ENCODE measurements at places on chromosomes 7 and 10.

- DNase-seq: no peak
Measured at GRCh38 chr7:111990643-111991042, 215.6 kb downstream of the DOCK4 start.

DNA sequence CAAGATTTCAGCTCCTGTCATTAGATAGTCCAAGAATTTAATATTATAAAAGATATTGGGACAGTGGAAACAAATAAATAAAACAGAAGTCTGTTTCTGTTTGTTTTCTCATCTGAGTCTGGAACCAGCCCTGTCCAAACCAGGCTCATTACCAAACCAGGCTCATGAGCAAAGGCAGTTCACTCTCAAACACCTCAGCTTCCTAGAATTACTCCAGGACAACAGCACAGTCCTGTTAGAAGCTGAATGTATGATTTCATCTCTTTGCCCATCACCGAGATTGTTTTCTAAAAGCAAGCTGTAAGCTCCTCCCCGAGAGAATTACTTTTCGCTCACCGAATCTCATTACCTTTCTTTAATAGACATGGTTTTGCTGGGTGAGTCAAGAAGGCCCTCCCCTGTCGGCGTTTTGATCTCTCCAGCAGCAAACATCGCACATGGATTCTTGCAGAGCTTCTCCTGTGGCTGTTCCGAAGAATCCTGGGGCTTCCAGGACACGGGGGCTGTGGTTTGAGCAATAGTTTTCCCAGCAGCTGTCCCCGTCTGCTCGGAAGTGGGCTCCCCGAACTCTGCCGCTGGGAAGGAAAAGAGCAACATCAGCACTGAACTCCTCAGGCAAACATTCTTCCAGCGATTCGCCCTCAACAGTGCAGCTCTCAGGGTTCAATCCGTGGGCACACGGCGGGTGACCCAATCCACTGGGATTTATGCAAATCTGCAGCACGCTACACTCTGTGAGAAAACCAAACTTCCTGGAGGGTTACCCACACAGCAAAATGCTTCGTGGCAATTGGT, 112.5 kb downstream of the SVIL start:
- DNase-seq: no peak

GRCh38 chr10:5393529-5393928, 11.1 kb downstream of the TUBAL3 start:
- DNase-seq: no peak

- DNase-seq: no peak
Measured at GRCh38 chr7:24800667-24801066, 43.4 kb upstream of the GSDME start.

DNA sequence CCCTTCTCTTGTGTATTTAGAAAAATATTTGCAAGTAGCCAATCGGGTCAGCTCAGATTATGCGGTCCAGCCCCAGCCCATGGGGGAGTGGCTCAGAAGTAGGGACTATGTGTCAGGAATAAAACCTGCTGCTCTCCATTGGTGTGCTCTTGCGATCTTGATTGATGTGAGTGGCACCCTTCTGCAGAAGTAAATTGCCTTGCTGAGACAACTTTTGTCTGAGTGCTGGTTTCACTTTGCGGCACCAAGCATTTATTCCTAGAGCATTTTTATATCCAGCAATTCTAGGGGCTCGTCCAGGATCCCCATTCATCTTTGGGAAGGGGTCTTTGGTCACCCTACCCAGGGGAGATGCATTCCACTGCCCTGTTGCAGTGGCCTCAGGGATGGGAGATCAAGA, 26.1 kb upstream of the FAM221A start:
- no peak for DNase-seq

DNA sequence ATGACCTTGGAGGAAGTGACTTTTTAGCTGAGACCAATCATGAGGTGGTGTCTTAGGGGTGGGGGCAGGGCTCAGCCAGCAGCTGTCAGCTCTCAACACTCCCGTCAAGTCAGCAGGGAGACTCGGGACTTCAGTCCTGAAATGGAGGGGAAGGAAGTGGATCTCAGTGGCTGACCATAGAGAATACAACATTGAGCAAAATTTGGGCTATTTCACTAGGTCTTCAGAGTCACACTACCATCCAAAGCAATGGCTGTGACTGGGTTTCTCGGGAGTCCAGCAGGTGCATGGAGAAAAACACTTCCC, 16.8 kb upstream of the GIMAP6 start:
- no peak for DNase-seq

- no peak for DNase-seq
Measured at GRCh38 chr10:113199459-113199858, 249.4 kb downstream of the TCF7L2 start.

GRCh38 chr10:47049906-47050305, 138.7 kb downstream of the PTPN20 start:
- DNase-seq: no peak

DNA sequence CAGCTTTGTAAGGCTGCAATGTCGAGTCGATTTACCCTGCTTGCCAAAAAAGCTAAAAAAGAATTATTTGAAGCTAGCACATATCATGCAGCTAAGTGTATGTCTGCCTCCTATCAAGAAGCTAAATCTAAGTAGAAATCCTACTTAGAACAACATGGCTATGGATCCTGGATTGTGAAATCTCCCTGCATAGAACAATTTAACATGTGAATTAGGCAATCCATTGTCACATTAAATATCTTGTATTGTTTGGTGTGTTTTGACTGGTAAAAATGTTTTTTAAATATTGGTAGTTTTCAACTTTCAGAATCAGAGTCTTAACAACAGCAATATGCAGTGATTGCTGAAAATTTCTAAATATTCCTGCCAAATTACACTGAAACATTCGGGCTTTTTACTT, 73.3 kb downstream of the SKIDA1 start:
- DNase-seq: no peak

DNA sequence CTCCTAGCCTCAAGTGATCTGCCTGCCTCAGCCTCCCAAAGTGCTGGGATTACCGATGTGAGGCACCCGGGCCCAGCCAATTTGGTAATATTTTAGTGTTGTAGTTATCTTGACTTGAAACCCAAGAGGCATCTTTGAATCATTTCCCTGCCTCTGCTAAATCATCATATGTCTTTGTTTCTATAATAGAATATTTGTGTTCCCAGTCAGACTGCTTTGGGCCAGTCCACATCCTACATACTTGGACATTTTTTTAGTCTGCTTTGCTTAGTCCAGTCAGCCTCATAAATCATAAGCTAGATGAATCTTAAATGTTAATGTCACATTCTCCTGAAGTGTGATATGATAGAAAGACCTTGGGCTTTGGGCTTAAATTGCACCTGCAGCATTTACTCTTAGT, 5.9 kb downstream of the STAM start:
- no peak for DNase-seq
